Stimulated activated CD4-positive, alpha-beta T cell treated with anti-CD3 and anti-CD28 coated beads, TNF-alpha, amount 100 ng/mL, for 4 hours (primary cell): ENCODE measurements at places on chromosomes 2 and 18.

DNA sequence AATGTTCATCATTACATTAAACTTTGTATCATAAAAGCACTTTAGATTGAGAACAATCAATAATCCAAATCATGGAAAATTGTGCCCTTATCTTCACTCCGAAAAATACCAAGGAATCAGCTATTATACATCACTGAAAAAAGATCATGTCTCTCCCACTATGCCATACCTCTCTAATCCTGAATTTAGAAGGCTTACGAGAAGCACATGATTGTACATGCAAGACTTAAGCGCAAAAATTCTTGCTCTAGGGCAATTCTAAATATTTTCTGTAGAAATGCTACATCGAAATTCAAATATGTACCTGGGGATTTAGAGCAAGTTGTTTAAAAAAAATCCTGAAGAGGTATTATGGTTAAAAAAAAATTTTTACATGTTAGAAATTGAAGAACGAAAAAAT, 1.3 kb downstream of the CYTIP start:
- no peak for DNase-seq

DNA sequence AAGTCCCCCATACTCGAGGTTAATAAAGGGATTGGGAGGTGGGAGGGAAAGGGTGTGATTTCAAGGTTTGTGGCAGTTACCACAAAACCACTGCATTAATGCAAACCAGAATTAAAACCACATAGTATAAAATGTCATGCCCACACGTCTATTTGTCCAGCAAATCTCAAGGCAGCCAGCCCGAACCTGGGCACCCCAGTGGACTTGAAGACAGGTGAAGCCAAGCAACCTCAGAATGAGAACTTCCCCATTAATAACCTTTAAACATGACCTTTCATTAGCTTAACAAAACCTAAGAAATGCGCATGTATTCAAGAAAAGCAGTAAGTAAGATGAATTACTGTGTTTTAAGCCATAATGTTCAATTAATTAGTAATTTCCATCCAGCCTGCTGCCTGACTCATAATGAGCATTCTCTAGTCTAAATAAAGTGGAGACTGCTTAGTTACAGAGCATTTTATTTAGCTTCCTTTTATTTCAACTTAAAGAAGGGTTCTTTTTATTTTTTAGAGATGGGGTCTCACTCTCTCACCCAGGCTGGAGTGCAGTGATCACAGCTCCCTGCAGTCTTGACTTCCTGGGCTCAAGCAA, 229.6 kb downstream of the FAM210A start:
- no peak for DNase-seq

DNA sequence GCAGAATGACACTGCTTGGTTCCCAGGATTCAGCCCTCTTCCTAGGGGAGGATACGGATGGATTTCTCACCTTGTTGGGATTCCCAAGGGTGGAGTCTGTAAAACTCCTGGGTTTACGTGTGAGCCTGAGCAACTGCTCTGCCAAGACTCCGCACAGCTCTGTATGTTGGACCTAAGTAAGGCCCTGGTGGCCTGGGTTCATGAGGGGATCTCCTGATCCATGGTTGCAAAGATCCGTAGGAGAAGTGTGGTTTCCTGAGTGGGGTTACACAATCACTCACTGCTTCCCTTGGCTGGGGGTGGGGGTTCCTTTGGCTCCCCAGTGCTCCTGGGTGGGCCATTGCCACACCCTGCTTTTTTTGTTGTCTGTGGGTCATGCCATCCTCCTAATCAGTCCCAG, 37.7 kb downstream of the ANKRD12 start:
- no peak for DNase-seq

DNA sequence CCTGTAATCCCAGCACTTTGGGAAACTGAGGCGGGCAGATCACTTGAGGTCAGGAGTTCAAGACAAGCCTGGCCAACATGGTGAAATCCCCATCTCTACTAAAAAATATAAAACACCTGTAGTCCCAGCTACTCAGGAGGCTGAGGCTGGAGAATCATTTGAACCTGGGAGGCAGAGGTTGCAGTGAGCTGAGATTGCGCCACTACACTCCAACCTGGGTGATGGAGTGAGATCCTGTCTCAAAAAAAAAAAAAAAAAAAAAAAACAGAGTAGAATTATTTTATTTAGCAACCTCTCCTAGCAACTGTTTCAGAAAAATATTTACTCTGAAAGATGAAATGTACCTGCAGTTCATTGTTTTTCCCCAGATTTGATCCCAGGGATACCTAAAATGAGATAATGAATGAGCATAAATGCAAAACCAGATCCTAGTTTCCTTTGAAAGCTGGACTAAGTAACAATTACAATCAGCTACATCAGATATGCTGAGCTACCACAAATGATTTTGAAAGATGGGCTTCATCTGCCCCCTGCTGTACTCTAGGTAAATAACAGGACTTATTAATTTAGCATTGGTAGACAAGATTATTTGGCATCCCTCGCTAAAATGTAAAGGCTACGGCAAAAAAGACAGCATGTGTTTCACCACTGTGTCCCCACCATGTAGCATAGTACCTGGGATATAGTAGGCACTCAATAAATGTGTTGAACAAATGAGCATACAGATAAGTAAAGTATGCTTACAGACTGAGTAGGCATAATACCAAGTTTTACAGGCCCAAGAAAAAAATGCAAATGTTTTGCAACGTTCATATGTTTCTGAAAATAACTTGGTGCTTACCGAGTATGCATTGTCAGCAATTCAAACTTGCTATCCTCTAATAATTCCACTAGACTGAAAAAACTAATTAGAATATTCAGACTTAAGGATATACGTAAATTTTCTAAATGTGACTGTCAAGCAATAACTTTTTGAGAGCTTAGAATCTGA, 102.5 kb downstream of the ATL2 start:
- no peak for DNase-seq

DNA sequence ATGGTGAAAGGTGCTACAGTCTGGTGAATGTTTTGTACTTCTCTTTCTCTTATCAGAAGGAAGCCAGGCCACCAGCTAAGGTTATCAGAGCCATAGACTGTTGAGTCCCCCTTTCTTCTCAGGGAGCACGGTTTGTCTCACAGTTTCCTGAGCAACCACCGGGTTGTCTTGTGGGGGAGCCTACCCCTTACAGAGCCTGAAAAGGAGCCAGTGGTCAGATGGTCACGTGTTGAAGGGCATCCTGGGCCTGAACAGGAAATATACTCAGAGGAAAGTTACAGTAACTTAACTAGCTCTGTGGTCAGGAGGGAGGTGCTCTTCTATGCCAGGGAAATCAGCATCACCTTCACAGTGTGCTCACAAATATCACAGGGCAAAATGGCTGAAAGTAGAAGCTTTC, 11.6 kb downstream of the CD28 start:
- DNase-seq = no peak

GRCh38 chr2:217801115-217801531, 201.7 kb downstream of the TNS1 start:
- no peak for DNase-seq

GRCh38 chr2:33275689-33276444, 200.6 kb upstream of the RASGRP3 start:
- DNase-seq = no peak

- no peak for DNase-seq
These were observed 460.2 kb upstream of the UBE2E3 start for GRCh38 chr2:180520206-180520605.

- no peak for DNase-seq
These were observed 138.8 kb upstream of the COPS8 start for GRCh38 chr2:236946871-236947270.

GRCh38 chr2:19886261-19886660, 15.5 kb downstream of the TTC32 start:
- no peak for DNase-seq

GRCh38 chr2:234308073-234308812, 188.6 kb downstream of the ARL4C start:
- DNase-seq = no peak

DNA sequence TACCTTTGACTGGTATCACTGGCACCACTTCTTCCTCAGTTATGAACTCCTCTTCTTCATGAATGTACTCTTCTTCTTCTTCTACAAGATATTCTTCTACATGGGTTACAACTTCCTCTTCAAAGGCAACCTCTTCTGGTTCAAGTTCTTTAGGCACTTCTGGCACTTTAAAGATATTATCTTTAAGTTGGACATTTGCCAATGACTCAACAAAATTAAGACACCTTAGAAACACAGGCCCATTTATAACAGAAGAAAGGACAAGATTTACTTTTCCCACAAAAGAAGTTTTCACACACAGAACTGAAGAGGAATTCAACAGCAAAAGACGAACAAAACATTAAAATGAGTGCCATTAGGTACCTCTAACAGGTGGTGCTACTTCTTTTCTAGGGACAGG, 127.3 kb downstream of the TTN start:
- no peak for DNase-seq

DNA sequence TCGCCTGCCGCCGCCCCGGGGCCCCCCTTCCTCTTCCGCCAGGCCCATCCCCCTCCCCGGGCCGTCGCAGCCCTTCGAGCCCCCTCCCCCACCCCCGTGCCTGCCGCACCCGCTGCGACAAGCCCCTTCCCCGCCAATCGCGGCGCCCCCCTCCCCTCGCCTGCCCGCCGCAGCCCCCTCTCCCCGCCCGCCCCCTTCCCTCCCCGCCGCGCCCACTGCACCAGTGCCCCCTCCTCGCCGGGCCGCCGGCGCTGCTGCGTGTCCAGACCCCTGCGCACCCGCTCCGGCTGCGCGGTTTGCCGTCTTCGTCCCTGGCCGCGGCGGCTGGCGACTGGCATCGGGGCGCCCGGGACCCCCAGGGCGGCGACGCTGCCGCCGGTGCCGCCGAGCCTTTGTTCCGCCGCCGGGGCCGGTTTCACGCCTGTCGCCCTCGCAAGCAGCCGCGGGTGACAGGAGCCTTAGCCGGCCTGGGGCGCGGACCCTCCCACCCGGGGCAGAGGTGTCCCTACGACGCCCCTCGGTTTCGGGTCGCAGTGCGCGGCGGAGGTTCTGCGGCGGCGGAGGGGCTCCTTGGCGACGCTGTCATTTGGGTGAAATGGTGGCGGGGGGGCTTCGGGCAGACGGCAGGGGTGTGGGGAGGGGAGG, 18.1 kb downstream of the GPC1 start:
- no peak for DNase-seq

DNA sequence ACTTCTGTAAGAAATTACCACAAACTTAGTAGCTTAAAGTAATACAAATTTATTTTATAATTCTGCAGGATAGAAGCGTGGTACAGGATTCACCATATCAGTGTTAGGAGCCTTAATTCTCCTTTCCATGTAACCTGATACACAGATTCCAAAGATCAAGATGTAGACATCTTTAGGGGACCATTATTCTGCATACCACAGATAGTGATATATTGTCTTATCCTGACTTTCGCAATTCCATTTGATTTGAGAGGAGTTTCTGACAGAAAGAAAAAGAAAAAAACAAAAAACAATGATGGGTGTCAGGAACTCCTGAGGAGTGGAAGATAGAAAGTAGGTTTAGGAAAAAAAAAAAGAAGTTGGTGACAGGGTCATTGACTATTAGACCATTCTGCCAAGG, 24.1 kb downstream of the KLHL23 start:
- DNase-seq = no peak

GRCh38 chr2:27245626-27246025, 17.2 kb downstream of the SLC30A3 start:
- DNase-seq = no peak

GRCh38 chr2:224517963-224518362, 67.2 kb downstream of the CUL3 start:
- DNase-seq = no peak

DNA sequence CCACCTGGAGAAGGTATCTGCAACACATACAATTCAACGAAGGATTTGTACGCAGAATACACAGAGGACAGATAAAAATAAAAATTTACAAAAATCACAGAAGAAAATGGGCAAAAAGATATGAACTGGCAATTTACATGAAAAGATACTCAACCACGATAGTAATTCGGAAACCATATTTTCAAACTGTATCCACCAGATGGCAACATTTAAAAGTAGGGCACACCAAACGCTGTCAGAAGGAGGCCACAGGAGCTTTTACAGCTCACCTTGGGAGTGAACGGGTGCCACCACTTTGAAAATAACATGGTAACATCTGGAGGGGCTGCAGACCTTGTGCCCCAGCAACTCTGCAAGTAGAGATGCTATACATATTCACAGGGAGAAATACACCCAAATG, 9.8 kb downstream of the KIF1A start:
- DNase-seq = no peak

GRCh38 chr2:166972418-166972817, 84.1 kb downstream of the XIRP2 start:
- no peak for DNase-seq
